ENCODE measurements at places on chromosomes 12 and 14.

DNA sequence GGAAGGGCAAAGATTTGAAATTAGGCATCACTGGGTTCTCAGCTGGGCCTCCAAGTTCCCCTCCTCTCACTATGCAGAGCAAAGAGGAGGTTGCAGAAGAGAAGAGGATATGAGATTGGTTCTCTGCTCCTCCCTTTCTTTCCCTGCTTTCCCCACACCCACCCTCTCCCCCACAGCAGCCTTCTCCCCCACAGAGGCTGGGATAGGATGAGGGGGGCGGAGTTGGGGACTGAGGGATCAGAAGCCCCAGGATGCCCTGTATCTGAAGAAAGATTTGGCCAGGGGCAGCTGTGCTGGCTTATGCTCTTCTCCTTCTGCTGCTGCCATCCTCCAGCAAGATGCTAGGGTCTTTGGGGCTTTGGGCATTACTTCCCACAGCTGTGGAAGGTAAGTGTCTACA is at the start of gene AMHR2:
Gene AMHR2 (plus strand): TSS at position 259 of the 400 bp plus-strand sequence. CDS start 80 bp downstream, at position 339.
- DNase-seq = no peak

DNA sequence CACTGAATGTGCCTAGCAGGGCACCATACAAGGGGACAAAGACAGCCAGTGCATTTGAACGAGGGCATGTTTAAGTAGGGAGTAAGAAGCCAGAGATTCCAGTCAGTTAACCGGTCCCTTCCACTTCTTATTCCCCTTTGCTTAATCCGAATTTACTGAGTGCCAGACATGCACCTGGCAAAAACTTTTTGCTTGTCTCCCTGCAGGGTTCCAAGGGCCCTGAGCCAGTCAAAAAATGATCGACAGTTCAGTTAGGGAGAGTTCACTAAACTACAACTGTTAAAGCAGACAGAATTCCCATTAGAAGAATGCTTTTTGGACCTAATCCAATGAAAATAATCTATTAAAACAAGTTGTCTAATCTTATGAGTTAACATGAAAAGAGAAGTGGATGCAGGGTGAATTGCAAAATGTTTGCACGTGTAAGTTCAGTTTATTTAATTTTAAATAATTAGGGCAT is 193.8 kb downstream of the TMTC2 start:
- DNase-seq = no peak

DNA sequence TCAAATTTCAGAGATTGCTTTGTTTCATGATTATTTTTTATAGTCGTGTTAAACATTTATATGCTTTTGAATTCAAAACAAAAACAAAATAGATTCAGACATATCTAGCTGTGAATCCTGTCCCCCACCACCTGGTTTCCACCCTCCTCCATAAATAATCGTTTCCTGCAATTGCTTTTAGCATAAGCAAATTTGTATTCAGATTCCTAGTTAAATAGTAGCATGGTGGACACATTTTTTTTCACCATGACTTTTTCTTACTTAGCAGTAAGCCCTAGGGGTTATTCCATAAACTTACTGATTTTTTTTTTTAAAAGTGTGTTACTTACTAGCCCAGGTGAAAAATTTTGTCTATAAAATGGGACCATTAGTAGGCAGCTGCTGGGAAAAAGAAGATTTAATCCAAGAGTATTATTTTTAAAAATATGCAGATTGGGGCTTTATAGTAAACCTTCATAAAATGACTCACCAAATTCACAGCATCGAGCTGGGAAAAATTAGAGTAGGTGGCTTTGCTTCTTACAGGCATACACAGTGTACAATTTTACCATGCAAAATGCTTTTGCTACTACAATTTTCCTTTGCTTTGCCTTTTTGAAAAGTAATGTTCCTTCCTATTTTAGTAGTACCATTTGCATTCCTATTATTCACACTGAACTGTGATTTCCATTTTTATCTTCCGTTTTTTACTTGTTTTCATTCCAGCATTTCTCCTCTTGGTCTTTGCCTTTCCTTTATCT is 117.8 kb downstream of the BTG1 start:
- no peak for DNase-seq

- no peak for DNase-seq
Measured at GRCh38 chr12:113284751-113285150, 50.2 kb downstream of the SLC8B1 start.

DNA sequence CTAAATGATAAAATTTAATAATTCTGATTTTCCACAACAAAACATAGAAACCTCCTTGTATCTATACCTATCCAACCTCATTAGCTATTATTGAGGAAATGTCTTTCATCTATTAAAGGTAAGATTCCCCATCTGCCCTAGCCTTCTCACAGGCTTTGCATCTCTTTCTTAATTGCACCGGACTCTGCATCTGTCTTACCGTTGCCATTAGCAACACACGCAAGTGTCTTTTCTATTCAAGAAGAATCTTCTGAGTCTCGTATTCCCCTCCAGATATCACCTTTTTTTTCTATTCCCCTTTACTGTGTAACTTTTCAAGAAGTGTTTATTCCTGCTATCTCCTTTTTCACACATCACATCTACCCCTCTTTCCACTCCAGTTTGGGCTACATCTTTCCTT is 500.0 kb downstream of the NOVA1 start:
- no peak for DNase-seq

DNA sequence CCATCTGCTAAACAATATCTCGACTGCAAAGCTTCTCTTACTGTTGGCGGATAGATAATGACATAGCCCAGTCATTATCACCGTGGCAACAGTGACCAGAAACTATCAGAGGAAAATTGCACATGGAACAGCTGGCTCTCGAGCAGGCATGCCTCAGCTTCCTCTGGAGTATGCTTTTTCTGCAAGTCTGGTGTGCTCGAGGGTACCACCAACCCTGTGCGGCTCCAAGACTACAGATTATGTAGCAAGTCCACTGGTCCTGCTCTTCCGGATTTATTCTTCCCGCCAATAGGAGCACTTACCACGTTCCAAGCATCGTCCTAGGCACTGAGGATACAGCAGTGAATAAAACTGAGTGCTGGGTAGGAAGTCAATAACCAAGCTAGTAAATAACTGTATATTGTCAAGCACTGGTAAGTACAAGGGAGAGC is 1.4 kb upstream of the GLRX5 start:
- DNase-seq = no peak

All from CD4-positive, alpha-beta T cell treated with Interleukin-4 for 4 hours (primary cell).